Fibroblast of skin of right biceps (primary cell): ENCODE measurements at places on chromosomes 6 and 20.

GRCh38 chr20:51084593-51085377, 61.9 kb upstream of the KCNG1 start:
- no peak for DNase-seq

DNA sequence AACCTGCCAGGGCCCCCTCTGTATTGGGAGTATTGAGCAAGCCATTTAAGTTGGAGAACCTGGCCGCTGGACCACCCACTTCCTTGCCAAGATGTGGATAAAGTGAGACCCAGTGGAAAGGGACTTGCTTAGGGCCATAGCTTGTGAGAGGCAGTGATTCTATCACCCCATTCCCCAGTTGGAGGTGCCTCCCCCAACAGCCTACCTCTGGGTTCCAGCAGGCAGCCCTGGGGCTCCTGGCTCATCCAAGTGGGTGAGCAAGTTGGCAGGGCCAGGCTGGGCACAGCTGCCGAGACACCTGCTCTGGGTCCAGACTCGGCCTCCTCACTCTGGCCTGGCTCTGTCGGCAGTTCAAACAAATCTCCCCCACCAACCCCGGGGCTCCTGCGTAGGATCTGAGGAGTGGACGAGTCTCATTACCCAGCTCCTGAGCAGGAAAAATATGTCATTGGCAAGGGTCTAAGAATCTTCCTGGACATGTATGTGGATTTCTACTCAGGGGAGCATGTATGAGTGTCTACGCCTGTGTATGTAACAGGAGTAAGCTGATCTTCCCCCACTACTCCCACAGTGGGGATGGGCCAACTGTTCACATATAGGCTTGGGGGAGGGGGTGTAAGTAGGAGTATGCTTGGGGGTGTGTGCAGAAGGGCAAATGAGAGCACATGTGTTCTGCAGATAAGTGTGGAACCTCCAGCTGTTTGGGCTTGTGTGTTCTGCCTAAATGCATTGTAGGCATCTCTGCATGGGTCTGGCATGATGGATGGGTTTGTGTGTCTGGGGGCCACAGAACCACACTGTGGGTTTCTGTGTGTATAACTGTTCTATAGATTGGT, 1.9 kb downstream of the ID1 start:
- peak; percentile 89 for DNase-seq

DNA sequence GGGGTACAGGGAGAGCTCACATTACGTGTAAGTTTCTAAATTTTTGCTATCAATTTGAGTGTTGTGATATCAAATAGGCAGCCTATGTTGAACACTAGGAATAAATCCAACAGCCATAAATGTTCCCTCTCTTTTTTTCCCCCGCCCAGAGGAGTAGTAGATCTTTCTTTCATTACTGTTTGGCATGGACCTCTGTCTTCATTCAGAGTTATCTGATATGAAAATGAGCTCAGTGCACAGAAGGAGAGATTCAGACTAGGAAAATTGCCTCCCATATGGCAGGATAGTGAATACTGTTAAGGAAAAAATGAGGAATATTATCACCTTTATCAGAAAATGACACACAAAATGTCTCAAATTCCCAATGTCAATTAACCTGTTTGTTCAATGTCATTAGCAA, 110.0 kb upstream of the EYS start:
- no peak for DNase-seq

DNA sequence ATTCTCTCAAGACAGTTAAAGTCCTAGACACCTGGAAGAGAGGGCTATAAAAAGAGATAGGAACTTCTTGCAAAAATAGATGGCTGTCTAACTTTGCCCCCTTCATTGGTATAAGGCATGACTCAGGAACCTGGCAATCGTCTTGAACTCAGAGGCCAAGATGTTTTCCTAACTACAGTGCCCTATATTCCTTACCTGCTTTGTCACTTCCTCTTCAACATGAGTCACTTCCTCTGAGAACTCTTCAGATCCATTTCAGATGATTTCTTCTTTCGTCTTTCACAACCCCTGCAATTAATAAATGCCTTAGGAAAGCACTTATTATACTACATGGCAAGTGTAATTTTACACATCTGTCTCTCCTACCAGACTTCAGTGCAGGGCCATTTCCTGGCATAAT, 83.5 kb downstream of the HAO1 start:
- DNase-seq, result peak; percentile 74

DNA sequence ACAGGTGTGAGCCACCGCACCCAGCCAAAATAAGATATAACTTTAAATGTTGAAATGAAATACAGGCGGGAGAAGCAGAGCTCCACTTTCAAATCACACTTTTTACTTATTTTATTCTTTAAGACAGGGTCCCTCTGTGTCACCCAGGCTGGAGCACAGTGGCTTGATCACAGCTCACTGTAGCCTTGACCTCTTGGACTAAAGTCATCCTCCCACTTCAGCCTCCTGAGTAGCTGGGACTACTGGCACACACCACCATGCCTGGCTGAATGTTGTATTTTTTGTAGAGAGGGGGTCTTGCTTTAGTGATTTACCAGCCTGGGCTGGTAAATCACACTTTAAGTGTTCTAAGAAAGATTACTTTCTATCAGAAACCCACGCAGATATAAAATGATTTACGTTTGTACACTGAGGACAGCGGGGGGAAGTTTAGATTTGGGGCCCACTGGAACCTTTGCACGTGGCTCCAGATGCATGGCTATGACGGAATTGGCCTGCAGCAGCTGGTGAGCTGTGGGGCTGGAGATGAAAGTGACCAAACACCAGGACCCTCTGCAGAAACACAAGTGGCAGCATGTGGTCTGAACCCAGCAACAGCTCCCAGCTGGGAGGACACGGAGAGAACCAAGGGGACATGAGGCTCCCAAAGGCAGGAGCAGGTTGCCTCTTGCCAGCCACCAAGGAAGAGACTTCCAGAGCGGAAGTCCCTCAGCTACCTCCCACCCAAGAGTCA, 26.4 kb upstream of the TLDC2 start:
- no peak for DNase-seq

- no peak for DNase-seq
Measured at GRCh38 chr6:169950558-169950957, 199.1 kb downstream of the ERMARD start.

DNA sequence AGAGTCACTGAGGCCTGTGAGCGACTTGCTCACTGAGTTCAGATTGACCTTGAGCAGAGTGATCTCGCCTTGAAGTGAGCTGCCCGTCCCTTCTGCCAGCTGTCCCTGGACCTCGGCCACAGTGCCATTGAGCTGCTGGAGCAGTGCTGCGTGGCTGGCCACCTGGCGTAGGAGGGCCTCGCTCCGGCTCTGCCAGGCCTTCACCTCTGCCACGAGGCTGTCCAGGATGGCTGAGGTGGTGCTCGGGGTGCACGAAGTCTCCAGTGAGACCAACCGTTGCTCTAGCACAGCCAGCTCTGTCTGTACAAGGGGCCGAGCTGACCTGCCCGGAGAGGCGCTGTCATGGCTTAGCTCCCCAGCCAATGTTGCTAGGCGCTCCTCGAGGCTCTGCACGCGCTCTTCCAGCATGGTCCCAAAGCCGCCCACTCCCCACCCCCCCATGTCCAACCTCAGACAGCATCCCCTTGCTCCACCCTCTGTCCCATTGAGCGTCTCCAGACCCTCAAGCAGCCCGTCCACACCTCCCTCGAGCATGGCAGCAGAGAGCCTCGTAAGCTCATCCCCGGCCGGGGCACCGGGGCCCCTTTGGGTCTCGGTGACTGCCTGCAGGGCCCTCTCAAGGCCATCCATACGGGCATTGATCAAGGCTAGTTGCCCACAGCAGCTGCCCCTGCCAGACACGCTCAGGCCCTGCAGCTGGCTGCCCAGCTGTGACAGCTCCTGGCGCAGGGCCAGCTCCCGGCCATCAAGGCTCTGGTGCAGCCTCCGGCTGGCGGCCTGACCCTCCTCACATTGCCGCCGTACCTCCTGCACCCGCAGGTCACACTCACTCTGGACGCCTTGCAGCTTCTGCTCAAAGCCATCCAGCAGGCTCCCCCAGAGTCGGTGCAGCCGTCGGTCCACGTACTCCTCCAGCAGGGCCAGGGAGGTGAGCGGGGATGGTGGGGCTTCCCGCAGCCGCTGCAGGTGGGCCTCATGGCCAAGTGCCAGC, 4.6 kb downstream of the EMILIN3 start:
- no peak for DNase-seq

DNA sequence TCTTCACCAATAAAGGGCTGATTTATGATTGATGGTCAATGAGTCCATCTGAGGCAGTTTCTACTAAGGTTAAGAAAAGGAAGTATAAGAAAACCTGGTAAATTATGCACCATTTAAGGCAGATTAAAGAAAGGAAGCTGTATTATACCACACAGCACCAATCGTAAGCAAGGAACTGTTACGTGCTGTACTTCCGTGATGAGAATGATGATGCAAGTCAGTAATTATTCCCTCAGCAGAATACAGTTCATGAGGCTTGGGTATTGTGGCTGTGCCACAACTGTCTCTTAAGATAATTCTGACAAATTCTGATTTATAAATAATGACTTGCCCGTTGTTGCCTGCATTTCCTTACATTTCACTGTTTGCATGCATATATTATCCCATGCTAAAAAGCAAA, 699.0 kb downstream of the HDGFL1 start:
- no peak for DNase-seq

DNA sequence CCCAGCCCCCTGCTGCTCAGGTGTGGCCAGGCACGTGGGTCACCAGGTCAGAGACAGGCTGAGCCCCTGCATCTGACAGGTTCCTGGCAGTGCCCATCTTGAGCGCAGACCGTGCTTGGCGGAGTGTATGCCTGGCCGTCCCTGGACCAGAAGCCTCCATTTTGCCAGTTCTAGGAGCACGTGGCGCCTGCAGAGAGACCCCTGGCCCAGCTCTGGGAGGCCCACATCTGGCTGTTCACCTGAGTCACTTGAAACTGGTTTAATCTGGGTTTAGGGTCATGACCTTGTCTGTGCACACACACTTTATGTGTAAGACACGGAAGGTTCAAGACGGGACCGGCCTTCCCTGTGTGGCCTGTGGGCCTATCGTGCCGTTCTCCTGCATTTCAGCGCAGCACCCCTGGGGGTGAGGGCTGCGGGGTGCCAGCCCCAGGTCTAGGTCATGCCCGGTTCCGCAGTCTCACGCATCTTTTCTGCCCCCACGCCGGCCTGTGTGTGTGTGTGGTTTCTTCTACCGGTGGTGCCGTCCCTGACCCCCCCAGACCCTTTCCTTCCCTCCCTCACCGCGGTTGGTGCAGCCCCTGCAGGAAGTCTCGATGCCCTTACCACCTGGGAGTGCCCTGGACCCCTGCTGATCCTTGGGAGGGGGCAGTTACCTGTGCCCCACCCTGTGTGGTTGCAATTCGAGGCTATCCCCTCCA, 14.0 kb downstream of the SS18L1 start:
- DNase-seq, result no peak
